ENCODE measurements at places on chromosomes 4 and X.

DNA sequence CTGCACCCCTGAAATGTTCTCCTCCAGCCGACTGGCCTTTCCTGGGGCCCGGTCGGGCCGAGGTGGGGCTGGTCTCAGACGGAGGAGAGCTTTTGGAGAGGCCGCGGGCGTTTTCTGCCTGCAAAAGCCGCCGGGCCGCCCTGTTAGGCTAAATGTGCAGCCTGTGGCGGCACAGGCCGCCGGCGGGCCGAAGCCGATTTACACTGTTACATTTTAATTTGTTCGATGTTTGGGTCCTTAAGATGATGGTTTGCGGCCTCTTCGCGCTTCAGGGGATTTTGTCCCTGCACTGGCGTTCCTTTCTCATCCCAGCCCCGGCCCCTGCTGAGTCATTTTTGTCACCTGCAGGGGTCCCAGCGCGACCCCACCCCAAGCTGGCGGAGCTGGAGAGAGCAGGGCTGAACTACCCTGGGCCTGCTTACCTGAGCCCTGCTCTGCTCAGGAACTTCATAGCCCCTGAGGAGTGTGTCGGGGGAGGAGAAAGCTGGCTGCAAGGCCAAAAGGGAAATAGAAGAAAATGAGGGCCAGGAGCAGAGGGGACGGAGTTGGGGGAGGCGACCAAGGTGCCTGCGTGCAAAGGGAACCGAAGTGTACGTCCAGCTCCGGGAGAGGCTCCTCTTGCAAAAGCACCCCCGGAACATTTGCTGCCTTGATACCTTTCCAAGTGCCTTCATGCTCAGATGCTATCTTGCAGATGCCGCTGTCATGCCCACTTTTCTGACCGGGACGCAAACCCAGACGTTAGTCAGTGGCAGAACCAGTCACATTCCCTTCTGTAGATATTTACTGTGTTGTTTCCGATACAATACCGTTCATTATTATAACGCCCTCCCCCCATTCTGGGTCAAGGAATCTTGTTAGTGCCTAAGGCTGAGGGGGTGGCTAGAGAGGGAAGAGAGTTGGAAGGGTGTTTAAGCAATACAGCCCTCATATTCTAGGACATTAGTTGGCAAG is 977 bp upstream of the RBBP7 start:
- DNase-seq = peak; percentile 27

DNA sequence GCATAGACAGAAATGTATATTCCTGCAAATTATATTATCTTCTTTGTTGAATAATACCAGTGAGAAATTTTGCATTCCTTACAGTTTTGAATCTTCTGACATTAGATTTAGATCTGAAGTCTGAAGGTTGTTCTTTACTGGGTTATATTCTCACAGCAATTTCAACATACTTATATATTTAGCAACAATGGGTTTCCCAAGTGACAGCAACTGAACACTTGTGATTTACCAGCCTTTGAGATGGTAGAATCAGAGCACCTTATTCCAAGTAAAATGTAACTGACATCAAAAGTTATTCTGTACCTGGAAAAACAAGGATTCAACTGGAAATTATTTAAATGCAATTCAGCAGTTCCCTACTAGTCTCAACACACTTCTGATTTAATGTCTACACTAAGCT is 66.0 kb downstream of the RELL1 start:
- DNase-seq = no peak

- DNase-seq = no peak
Measured at GRCh38 chr4:23822181-23822580, 67.7 kb downstream of the PPARGC1A start.

- DNase-seq = no peak
Measured at GRCh38 chr4:142318280-142318679, 527.8 kb downstream of the INPP4B start.

- no peak for DNase-seq
Measured at GRCh38 chr4:110869862-110870572, 247.1 kb upstream of the PITX2 start.

- peak; percentile 26 for DNase-seq
Measured at GRCh38 chr4:147617841-147618691, 869 bp downstream of the TMEM184C start.

DNA sequence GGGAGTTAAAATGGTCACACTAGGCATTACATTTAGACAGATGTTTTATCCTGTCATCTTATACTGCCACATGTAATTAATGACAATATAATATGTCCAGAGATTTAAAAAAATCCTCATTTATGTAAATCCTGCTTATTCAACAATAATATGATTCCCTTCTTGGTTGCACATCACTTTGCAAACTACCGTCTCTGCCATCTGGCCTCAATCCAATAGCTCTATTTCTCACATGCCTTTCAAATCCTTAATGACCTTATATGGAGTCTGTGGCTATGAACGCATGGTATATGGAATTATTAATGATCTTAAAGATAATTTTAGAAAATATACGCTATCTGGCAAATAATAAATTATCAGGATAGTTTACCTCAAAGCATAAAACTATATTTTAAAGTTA is 144.5 kb downstream of the NPNT start:
- DNase-seq = no peak

DNA sequence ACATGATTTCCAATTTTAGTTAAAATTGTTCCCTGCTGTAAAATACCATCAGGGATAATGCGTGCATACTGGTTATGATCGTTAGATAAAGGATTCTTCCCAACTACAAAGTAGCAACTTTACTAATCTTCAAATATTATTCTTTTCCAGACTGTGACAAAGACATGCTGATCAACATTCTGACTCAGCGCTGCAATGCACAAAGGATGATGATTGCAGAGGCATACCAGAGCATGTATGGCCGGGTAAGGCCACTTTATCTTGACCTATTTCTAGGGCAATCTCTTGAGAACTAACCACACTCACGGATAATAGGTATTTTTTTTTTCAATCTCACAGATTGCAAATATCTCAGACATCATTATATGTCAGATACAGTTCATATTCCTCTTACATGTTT is 47.0 kb downstream of the ANXA10 start:
- peak; percentile 55 for DNase-seq

- no peak for DNase-seq
Measured at GRCh38 chr4:8646296-8647093, 53.9 kb downstream of the CPZ start.

- no peak for DNase-seq
Measured at GRCh38 chr4:175459571-175459970, 352.5 kb downstream of the GPM6A start.

- DNase-seq = no peak
Measured at GRCh38 chr4:138804711-138805110, 210.9 kb upstream of the NOCT start.

GRCh38 chr4:38757945-38758600 is 24.7 kb downstream of the TLR10 start:
- DNase-seq = peak; percentile 59

GRCh38 chr4:15964159-15964558 is 1.2 kb upstream of the FGFBP2 start:
- peak; percentile 25 for DNase-seq

GRCh38 chr4:46648088-46648744 is 258.3 kb upstream of the GABRA2 start:
- peak; percentile 64 for DNase-seq

GRCh38 chr4:13892739-13893105 is 265.2 kb upstream of the BOD1L1 start:
- peak; percentile 26 for DNase-seq

- DNase-seq = no peak
Measured at GRCh38 chrX:57905141-57905540, 5.1 kb downstream of the ZXDA start.

- peak; percentile 91 for DNase-seq
Measured at GRCh38 chr4:74311696-74312313, 3.5 kb downstream of the EPGN start.

DNA sequence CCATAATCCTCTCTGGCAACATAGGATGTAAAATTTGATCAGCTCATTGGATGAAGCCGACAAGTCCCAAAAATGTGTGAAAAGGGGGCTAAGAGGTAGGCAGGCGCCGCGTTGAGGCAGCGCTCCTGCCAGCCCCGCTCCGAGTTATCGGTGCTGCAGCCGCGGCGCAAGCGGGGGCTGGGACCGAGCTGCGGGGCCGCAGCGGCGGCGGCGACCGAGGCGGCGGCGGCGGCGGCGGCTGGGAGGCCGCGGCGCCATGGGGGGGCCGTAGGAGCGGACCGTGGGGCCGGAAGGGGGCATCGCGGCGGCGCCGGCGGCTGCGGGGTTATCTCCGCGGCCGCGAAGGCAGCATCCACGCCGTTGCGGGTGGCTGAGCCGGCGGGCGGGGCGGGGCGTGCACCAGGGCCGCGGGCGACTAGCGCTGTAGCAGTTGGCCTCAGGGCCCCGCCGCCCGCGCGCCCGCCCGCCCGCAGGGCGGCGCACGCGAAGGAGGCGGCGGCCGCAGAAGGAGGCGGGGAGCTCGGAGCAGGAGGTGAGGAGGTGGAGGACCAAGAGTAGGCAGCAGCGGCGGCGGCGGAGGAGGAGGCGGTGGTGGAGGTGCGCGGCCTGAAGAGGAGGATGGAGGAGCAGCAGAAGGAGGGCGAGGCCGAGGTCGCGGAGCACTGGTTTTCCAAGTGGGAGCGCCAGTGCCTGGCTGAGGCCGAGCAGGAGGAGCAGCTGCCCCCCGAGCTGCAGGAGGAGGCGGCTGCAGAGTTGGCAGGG is 126.0 kb upstream of the CXorf66 start:
- DNase-seq = no peak

- no peak for DNase-seq
Measured at GRCh38 chrX:151801980-151802379, 67.4 kb downstream of the CNGA2 start.

- peak; percentile 75 for DNase-seq
Measured at GRCh38 chr4:37827030-37827685, 672 bp downstream of the PGM2 start.

DNA sequence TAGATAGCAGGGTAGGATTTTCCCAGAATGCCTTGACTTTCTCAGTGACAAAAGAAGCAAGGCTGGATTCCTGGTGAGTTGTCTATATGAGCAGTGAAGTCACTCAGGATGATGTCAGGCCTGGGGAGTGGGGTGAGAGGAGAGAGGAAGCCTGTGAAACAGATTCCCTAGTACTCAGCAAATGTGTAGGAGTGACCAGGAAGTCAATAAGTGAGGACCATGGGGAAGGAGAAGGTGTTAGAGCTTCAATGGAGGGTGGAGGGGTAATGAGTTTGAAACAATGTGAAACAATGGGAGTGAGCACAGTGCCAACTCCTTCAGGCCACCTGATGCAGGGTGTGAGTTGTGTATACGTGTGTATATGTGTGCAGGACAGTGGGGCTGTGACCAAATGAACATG is 2.4 kb upstream of the SLC9A6 start:
- no peak for DNase-seq

DNA sequence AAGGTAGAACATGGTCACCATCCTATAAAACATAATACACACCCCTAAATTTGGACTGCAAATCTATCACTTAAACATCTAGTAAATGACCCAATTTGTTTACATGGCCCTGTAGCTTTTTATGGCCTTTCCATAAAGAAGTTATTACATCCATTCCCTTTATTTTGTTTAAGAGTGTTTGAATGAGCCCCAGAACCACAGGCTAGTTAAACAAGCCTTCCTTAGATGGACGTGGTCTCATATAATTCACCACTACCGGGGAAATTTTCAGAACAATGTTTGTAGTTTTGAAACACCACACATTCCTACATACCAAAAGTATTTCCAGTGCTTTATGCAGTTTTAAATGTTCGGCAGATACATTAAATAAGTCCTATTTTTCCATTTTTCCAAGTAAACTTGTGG is 12.3 kb downstream of the PDGFC start:
- peak; percentile 80 for DNase-seq

DNA sequence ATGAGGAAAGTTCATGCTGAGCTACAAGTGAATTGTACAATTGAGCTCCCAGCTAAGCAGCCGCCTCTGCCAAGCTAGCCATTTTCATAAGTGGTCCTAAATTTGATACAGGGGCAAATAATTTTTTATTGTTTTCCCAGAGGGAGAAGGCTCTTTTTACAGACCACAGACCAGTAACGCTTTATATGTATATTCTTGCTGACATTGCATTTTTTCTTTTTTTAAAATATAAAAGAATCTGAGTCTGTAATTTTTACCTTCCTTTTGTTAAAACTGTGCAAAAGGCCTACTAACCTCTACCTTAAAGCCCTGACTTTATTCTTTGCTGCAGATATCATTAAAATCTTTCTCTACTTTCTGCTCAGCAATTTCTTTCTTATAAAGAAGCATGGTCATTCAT is 501.2 kb upstream of the INTU start:
- no peak for DNase-seq

- DNase-seq = no peak
Measured at GRCh38 chr4:86099348-86099747, 260.5 kb downstream of the MAPK10 start.

GRCh38 chr4:151553874-151554273 is 144.9 kb downstream of the FHIP1A start:
- DNase-seq = no peak

GRCh38 chr4:36165631-36166005 is 78.7 kb downstream of the ARAP2 start:
- DNase-seq = no peak

- DNase-seq = peak; percentile 10
Measured at GRCh38 chr4:139704915-139705485, 39.4 kb downstream of the MGST2 start.

GRCh38 chr4:102640669-102641068 is 120.1 kb downstream of the MANBA start:
- peak; percentile 81 for DNase-seq

GRCh38 chrX:34632384-34632783 is 24.7 kb downstream of the TMEM47 start:
- no peak for DNase-seq

DNA sequence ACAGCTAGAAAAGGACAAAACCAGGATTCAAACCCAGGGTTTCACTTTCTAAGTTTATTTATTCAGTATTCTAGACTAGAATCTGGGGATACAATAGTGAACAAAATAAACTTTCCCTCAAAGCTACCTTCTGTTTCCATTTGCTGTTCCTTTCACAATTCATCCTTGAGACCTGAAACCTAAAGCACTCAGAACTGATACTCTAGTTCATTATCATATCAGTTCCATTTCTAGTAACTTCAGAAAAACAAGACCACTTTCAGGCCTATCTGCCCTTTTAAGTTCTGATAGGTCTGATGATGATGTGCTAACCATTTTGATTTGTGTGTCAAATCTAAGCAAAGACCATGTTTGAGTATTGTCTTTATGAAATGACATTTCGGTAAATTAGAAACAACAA is 7.8 kb upstream of the XK start:
- no peak for DNase-seq

DNA sequence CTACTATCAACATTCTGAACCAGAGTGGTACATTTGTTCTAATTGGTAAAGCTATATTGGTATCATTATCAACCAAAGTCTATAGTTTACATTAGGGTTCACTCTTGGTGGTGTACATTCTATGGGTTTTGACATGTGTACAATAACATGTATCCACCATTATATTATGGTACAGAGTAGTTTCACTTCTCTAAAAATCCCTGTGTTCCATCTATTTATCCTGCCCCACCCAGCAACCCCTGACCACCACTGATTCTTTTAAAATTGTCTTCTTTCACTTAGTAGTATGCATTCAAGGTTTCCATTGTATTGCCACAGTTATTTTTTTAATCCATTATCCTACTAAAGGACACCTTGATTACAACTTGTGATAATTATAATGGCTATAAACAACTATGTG is 15.3 kb upstream of the TMPRSS11D start:
- DNase-seq = no peak

- DNase-seq = peak; percentile 70
Measured at GRCh38 chr4:85005865-85006377, 39.4 kb upstream of the WDFY3 start.
